ENCODE measurements at places on chromosomes 2 and 18.

DNA sequence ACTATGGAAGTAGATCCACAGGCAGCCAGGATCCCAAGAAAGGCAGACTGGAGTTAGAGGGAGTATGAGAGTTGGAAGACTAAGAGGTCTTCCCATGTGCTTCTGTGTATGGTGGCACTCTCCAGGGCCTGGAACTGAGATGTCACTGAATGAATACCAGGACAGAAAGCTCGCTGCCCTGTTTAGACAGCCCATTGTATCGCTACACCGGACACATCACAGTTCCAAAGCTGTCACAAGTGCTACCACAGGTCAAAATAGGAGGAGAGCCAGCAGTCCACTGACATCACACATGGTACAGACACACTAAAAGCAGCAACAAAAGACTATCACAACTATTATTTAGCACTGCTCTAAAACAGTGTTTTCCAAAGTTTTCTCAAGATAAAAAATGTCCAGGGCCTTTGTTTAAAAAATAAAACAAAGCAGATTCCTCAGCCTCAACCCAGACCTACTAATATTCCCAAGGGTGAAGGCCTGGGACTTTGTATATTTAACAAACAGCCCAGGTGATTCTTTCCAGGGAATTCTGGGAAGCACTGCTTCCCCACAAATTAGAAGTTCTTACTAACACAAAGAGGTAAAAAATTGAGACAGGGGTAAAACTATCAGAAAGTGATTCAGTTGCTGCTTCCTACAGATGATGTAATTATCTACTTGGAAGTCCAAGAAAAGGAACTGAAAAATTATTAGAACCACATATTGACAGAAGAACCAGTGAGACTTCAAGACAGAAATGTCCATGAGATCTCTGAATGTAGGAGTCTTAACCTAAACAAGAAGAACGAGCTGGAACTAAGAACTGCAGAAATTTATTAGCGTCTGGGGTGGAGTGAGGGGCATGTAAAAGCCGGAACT lies 116.0 kb downstream of the DTNB start:
- no peak for DNase-seq

- DNase-seq, result no peak
Observed at GRCh38 chr2:75498907-75499306, 61.8 kb downstream of the EVA1A start.

DNA sequence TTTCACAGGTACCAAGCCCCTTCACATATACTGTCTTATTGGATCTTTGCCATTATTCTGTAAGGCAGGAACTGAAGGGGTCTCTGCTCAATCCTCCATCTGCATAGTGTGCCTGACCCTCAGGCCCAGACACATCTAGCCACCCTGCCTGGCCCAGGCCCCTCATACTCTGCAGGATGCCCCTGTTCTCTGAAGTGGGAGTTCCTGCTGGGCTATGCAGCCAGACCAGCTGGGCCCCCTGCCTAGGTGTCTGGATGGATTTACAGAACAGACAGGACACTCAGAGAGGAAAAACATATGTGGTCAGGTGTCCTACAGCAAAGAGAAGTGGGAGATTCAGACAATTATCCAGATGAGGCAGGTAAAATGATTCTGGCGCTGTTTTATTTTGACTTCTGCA lies 42.0 kb downstream of the SLC4A5 start:
- DNase-seq, result no peak

DNA sequence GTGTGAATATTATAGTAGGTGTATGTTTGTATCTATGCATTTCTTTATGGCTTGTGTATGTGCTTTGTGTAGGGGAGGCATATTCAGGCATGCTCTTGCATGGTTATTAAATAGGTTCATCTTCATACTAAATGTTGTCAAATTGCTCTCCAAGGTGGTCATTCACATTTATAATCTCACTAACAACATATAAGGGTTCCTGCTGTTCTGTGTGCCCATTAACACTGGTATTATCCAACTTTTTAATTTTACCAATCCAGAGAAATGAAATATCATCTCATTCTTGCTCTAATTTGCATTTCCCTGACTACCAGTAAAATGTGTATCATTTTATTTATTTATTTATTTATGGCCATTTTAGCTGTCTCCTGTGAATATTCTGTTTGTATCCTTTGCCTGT lies 29.0 kb upstream of the RPL37A start:
- DNase-seq, result no peak

DNA sequence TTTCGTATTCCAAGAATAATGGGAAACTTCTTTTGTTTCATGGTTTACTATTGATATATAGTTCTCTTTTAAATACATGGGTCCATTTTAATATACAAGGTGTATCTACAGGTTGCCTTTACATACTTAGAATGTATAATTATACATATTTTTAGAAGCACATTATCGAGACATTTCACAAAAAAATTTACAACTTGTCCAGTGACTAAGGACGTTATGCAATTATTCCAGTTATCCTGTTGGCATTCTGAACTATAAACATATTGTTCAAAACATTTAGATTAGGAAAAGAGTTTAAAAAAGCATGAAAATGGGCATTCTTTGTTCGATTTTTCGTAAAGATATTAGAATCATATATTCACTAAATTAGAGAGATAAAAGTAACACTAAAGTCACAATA lies 344.6 kb upstream of the TMEFF2 start:
- no peak for DNase-seq

GRCh38 chr2:12819103-12819475 lies 102.4 kb downstream of the TRIB2 start:
- DNase-seq, result no peak

- no peak for DNase-seq
Observed at GRCh38 chr18:1779587-1779986, 791.7 kb downstream of the METTL4 start.

GRCh38 chr2:217611626-217612127 lies 391.1 kb downstream of the TNS1 start:
- DNase-seq, result no peak

GRCh38 chr2:25257931-25258846 lies 83.5 kb downstream of the DNMT3A start:
- no peak for DNase-seq

GRCh38 chr18:36420826-36421225 lies 123.3 kb downstream of the FHOD3 start:
- DNase-seq, result no peak

GRCh38 chr2:2271469-2271941 lies 59.6 kb downstream of the MYT1L start:
- no peak for DNase-seq

DNA sequence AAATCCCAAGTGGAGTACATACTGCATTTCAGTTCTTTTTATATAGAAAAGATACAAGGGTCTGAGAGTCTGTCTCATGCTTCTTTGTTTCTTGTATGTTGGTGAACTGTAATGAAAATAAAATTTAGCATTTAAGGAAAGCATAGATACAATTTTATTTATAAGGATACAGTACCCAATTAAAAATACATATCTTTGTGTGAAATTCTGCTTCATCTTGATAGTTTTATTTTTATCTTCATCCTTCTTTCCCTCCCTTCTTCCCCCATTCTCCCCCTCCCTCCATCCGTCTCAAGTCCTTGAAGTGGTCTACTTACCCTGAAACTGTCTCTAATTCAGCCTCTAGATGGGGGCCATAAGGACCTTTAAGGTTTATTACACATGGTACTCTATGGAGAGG lies 359.8 kb downstream of the CDH7 start:
- DNase-seq, result no peak

GRCh38 chr18:53937037-53937436 lies 287.4 kb downstream of the MBD2 start:
- DNase-seq, result no peak

- DNase-seq, result no peak
Observed at GRCh38 chr2:122236152-122236874, 480.9 kb downstream of the TSN start.

DNA sequence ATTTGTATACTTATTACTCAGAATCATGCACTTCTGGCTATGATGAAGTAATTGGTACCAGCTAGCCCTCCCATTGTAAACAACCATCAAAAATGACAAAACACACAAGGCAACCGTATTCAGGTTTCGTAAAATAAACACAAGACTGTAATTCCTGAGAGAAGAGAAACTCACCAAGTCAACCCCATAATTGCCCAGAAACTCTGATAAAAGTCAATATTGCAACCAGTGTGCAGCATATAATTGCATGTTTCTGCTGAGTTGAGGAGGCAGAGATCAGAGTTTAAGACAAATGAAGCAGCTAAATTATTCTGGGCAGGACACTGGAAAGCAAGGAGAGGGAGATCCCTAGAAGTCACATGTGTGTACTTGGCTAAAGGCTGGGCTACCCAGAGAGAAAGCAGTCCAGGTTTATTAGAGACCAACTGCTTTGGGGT lies 90.3 kb downstream of the ROCK2 start:
- DNase-seq, result no peak

- peak; percentile 79 for DNase-seq
Observed at GRCh38 chr2:219029829-219030165, 11.5 kb downstream of the CFAP65 start.

- DNase-seq, result no peak
Observed at GRCh38 chr2:9750224-9751215, 92.8 kb upstream of the TAF1B start.

GRCh38 chr18:80200932-80201672 lies 46.2 kb downstream of the PARD6G start:
- DNase-seq, result no peak

GRCh38 chr18:905948-906415 lies 1.3 kb downstream of the ADCYAP1 start:
- DNase-seq, result no peak

DNA sequence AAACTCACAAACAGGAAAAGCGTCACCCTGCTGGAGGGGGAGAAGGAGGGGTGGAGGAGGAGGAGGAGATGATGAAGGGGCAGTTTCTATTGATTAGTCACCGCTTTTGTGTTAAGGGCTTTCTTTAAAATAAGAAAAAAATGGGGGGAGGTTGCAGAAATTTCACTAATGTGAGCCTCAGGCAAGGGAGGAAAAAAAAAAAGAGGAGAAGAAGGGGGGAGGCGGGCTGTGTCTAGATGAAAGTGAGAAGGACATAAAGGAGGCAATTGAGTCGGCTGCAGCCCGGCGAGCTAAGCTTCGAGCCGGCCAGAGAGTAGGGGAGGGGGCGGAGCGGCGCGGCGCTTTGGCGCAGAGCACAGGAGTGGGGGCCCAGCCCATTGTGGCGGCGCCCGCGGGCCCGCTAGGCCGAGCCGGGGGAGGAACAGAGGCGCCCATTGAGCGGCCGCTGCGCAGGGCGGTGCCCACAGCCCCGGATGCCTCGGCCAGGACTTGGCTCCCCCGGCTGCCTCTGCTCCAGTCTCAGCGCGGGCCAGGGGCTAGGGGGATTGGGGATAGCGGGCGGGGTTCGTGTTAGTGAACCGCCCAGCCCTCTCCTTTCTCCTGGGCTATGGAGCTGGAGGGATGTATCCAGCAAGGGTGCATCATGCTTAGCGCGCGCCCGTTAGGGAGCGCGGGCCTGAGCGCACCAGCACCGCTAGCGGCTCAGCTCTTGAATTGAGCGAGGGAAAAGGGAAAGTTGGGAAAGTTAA lies 7.9 kb downstream of the PAX3 start:
- DNase-seq, result no peak

GRCh38 chr18:48913775-48914174 lies 37.0 kb downstream of the SMAD7 start:
- DNase-seq, result no peak

- no peak for DNase-seq
Observed at GRCh38 chr2:25655316-25655715, 18.1 kb downstream of the DTNB start.
